ENCODE measurements at places on chromosomes 1 and 21. TPM values are rescaled to one million over a fixed set of nuclear protein-coding genes. Genes with fewer than 3 reads are reported as not detected.

Gene FLG2
- total RNA-seq, result not detected

Gene FMO1
- not detected for total RNA-seq

Gene TBCE
- 16.9 TPM for total RNA-seq

Gene CTTNBP2NL
- total RNA-seq, result 32.5 TPM

DNA sequence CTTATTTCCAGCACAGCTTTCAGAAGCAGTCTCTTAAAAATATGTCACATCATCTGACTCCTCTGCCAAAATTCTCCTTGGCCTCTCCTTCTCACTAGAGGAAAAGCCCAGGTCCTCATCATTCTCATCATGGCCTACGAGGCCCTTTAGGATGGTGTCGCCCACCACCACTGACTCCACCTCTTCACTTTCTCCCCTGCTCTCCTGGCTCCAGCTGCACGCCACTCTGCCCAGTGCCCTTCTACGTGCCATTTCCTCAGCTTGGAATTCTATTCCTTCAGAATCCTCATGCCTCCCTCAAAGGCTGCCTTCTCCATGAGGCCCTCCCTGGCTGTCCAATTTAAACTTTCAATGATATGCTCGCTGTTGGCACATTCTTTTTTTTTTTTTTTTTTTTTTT is 25.3 kb upstream of the BTG2 start:
- no peak for DNase-seq
- H3K4me3 ChIP-seq, result no peak overlapping the region
- peaks cover 41% of the 10 kb centered on the region for H3K4me1 ChIP-seq
- no peaks in the 10 kb centered on the region for H3K27me3 ChIP-seq

DNA sequence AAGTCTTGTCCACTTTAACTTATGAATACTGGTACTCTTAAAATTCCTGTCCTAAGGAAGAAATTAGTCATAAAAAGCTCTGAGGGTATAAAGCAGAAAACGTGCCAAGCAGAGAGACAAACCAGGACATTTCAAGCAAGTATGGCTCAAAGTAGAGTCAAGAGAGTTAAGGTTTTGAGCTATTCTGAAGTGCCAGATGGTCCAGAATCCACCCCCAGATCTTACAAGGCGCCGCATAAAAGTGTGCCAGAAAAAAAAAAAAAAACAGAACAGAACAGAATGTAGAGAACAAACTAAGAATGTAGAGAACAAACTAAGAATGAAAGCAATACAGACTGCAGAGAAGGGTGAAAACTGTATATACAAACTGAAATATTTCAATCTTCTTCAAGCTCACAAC is 12.5 kb downstream of the EPS15 start:
- H3K27me3 ChIP-seq, result no peaks in the 10 kb centered on the region
- no peak for DNase-seq
- no peaks in the 10 kb centered on the region for H3K36me3 ChIP-seq
- H3K4me3 ChIP-seq, result peak overlapping the region; percentile 40
- no peak overlapping the region for H3K27ac ChIP-seq

DNA sequence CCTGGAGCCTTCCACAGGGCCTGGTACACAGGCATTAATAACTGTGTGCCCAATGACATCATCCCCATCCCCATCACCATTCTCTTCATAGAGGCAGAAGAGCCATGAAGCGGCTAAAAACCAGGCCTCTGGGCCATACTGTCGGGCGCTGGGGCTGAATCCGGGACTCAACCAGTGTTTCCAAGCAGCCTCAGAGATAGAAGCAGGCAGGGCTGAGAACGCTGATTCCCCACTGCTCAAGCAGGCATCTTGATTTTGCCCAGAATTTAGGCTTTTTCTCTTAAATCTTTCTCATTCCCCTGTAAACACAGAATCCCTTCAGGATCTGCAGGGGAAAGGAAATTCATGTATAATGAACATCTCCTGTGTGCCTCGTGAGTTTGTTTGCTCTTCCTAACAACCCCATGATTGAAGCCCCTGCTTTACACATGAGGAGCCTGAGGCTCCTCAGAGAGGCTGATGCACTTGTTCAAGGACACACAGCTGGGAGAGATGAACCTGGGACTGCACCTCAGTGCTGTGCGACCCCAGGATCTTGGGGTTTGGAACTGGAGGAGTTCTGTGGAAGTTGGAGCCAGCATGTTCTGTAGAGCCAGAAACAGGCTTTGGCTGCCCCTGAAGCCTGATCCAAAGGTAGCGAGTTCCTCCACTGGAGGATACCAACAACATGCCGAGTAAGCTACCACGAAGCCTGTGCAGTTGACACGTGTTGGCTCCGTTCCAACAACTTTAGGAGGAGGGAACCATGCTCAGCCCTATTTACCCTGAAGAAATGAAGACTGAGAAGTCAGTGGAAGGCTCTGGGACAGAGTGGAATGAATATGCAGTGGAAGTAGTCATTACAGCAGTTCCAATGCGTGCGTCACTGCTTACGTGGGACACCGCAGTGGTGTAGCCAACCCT is 55.5 kb downstream of the EDN2 start:
- peaks cover 17% of the 10 kb centered on the region for H3K4me1 ChIP-seq
- no peaks in the 10 kb centered on the region for H3K36me3 ChIP-seq
- no peaks in the 10 kb centered on the region for H3K27me3 ChIP-seq
- no peak overlapping the region for H3K4me3 ChIP-seq

DNA sequence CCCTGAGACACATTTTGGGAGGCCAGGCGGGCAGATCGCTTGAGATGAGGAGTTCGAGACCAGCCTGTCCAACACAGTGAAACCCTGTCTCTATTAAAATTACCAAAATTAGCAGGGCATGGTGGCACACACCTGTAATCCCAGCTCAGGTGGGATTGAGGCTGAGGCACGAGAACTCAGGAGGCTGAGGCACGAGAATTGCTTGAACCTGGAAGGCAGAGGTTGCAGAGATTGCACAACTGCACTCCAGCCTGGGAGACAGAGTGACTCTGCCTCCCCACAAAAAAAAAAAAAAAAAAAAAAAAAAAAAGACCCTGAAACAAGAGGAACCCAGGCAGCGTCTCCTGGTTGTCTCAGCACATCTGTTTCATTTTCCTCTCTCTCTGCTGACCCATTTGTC is 24.2 kb downstream of the PGM1 start:
- peaks cover 18% of the 10 kb centered on the region for H3K4me1 ChIP-seq
- H3K27me3 ChIP-seq, result no peaks in the 10 kb centered on the region
- no peaks in the 10 kb centered on the region for H3K36me3 ChIP-seq
- no peak for DNase-seq
- no peak overlapping the region for H3K27ac ChIP-seq

- H3K27me3 ChIP-seq, result no peaks in the 10 kb centered on the region
- DNase-seq, result no peak
- H3K4me3 ChIP-seq, result peak overlapping the region; percentile 5
Observed at GRCh38 chr21:21175798-21176334, 177.7 kb downstream of the NCAM2 start.

- DNase-seq, result no peak
- H3K4me3 ChIP-seq, result peak overlapping the region; percentile 79
- peak overlapping the region; percentile 86 for H3K27ac ChIP-seq
- peaks cover 68% of the 10 kb centered on the region for H3K4me1 ChIP-seq
- H3K27me3 ChIP-seq, result no peaks in the 10 kb centered on the region
- H3K36me3 ChIP-seq, result peaks cover 19% of the 10 kb centered on the region
Observed at GRCh38 chr1:203479646-203480045, 4.0 kb downstream of the PRELP start.

GRCh38 chr1:71548398-71548890 is 467.6 kb upstream of the ZRANB2 start:
- H3K27ac ChIP-seq, result no peak overlapping the region
- no peak for DNase-seq
- H3K27me3 ChIP-seq, result no peaks in the 10 kb centered on the region
- no peaks in the 10 kb centered on the region for H3K36me3 ChIP-seq
- no peak overlapping the region for H3K4me3 ChIP-seq

DNA sequence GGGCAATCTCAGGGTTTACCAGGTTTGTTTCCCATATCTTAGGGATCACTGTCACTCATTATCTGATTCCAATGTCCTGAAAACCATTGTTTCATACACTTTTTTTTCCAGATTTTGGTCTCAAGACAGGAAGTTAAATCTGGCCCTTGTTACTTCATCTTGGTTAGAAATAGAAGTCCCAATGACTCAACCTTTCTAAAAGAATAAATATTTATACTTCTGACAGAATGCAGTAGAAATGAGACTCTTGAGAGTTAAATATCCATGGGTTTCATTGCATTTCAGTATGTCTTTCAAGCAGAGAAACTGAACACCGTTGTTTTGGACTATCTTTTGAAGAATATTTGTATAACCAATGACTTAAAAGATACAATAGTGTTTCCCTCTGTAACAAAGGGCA is 19.8 kb upstream of the VCAM1 start:
- DNase-seq, result no peak
- H3K27me3 ChIP-seq, result no peaks in the 10 kb centered on the region
- H3K4me3 ChIP-seq, result no peak overlapping the region

- H3K36me3 ChIP-seq, result no peaks in the 10 kb centered on the region
- no peaks in the 10 kb centered on the region for H3K27me3 ChIP-seq
- H3K4me1 ChIP-seq, result peaks cover 16% of the 10 kb centered on the region
- no peak for DNase-seq
Observed at GRCh38 chr1:155241069-155241679, 14.1 kb downstream of the ENTREP3 start.
